Psoas muscle (tissue), 8 donors: ENCODE measurements at places on chromosomes 7 and 10.

DNA sequence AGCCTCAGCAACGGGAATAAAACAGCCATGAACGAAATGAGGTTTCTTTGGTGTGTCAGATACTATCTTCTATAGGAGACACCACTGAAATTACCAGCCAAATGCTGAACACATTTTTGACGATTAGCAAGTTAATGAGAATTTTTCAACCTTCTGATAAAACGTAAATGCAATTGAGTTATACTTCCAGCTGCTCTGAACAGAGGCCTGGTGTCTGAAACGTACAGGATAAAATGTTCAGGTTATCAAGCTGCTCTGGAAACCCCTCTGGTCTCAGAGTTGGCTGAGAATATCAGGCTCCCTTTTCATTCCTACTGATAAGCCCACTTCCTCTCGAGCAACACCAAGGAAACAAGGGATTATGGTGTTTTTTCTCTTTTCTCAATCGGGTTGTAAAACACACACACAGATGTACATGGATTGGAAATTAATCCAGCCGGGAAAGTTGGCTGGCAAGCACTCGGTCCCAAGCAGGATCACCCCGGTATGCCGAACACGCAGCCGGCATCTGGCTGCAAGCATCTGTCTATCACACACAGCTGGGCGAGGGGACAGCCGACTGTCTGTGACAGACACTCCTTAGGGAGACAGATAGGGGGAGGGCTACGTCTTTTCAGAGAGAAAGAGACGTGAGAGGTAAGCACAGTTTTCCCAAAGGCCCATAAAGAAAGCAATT, 171.8 kb downstream of the PRKAG2 start:
- no peak for DNase-seq

DNA sequence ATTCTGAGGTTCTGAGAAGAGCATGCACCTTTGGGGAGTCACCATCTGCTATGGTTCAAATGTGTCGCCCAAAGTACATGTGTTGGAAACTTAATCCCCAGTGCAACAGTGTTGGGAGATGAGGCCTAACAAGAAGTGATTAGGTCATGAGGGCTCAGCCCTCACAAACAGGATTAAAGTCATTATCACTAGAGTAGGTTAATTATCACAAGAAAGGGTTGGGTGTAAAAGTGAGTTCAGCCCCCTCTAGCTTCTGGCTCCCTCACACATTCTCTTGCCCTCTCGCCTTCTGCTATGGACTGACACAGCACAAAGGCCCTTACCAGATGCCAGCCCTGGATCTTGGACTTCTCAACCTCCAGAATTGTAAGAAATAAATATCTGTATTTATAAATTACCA, 100.3 kb upstream of the C10orf90 start:
- DNase-seq: no peak

DNA sequence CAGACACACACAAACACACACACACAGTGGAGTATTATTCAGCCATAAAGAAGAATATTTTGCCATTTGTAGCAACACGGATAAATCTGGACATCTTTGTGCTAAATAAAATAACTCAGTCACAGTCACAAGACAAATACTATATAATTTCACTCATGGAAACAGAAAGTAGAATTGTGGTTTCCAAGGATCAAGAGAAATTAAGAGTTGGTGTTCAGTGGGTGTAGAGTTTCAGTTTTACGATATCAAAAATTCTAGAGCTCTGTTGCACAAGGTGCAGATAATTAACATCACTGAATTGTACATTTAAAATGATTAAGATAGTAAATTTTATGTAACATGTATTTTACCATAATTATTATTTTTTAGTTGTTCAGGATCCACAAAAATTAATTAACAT, 1235.0 kb downstream of the XPNPEP1 start:
- no peak for DNase-seq

DNA sequence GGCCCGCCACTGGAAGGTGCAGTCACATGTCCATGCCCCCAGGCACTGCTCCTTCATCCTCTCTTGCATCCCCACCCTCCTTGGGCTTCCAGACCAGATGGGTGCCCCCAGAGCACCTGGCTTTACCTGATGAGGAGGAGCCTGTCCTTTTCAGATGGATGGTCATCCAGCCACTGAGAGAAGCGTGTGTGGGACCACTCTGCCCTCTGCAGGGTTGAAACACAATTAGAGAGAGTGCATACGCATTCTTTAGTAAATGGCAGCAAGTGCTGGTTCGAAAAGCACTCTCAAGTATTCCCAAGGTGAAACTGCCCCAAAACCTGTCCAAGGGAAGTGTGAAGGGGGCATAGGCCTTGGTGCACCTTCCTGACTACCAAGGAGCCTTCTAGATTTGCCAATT, 41.6 kb downstream of the HBP1 start:
- DNase-seq: no peak

DNA sequence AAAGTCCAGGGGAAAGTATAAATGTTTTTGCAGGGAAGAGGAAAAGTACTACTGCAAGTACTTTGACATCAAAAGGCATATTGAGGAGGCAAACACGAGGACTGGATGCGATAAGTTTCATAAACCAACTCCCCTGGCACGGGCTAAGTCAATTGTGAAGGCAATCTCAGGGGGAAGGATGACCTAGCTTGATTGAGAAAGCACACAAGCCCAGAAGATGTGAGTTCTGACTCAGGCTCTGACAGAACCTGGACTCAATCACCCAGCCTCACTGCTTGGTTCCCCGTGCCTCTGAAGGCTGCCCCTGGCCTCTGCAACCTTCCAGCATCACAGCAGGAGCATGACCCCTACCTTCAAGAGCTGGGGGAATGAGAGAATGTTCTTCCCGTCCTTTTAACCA, 93.2 kb upstream of the ZNF438 start:
- no peak for DNase-seq

- no peak for DNase-seq
These were observed 17.6 kb upstream of the BAZ1B start for GRCh38 chr7:73539709-73540108.

- DNase-seq: no peak
These were observed 83.6 kb downstream of the TMEM106B start for GRCh38 chr7:12294701-12295100.

- DNase-seq: no peak
These were observed 468.0 kb downstream of the PARD3 start for GRCh38 chr10:34347131-34347530.

- DNase-seq: peak; percentile 5
These were observed 19.0 kb upstream of the RET start for GRCh38 chr10:43057831-43058340.

DNA sequence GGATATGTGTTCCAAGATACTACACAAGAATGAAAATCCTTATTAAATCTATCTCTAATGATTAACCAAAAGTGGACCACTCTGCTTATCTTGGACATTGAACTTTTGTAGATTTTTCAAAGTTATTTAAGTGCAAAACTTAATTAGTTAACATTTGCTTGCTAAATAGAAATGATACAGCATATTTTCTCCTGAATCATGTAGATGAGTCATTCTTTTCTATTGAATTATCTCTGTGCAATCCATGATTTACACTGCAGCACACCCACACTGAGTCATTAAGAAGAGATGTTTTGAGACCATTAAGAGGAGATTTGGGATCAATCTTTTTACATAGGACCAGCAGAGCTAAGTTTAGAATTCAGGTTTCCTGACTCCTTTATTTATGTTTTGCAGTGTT, 6.6 kb upstream of the ABCC2 start:
- no peak for DNase-seq

DNA sequence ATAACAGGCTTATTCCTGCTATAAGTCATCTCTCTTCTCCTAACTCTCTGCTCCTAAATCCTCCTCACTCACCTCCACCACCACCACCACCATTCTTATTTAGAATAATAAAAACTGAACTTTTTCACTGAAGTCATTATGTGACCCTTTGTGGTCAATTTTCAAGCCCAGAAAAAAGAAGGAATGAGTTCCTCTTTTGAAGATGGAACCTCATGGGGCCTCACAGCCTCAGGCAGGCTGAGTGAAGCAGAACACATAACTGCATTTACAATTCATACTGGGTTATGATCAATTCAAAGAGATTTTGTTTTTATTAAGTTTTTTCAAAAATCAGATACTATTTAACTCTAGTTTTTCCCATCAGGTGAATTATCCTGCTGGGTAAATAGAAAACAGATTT, 29.8 kb downstream of the PNLIPRP3 start:
- DNase-seq: no peak

DNA sequence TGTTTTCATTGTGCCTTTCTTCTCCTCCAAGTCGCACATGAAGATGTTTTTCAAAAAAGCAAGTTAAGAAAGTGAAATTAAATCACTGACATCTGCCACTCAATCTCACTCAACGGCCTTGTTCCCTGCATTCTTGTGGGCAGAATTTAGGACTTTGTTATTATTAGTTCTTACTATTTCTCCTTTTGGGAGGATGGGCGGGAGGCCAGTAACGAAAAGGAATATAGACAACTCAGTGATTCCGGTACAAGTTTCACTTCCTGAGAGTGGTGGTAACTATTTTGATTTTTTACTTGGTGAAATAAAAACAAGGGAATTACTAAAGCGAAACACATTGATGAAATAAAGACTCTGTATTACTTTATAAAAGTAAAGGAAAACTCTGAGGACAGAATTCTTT, 231.9 kb upstream of the HABP2 start:
- no peak for DNase-seq

GRCh38 chr7:112529521-112529920, 48.7 kb downstream of the LSMEM1 start:
- no peak for DNase-seq

GRCh38 chr10:77715088-77715487, 77.5 kb upstream of the KCNMA1 start:
- DNase-seq: no peak

DNA sequence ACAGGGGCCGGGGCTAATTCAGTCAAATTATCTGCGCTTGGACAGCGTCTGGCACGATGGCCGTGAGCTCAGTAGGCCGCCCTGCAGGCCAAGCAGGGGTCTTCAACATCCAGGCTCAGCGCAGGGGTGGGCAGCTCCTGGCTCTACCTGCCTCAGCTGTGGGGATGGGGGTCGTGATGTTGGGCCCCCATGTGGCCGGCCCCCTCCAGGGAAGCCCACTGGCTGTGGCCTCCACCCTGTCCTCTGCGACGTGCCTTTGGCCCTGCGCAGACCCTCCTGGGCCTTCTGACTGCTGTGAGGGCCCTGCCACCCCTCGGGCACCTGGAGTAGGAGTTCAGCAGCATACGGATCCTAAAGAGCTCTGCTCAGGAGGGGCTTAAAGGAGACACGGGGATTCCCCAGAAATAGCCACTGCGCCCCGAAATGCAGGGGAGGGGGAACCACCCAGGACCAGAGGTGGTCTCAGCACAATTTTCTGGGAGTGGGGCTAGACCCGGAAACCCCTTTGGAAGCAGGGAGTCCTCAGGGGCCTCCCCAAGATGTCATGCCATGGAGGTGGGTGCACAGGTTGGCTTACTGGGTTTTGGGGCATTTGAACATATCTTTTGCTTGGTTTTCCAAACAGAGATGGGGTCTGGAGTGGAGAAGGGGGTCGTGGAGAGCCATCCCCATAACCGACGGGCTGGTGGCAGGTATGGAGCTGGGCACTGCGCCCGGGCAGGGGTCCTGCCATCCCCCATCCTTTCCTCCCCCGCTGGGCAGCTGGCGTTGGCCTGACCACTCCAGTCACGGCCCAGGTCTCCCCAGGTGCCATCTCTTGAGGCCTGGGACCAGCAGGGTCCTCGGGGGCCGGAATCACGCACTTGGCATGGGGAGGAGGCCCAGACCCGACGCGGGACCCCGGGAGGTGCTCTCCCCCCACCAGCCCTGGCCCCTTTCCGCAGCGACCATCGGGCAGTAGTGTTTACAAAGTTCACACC, 4.0 kb upstream of the ADAP1 start:
- peak; percentile 45 for DNase-seq

DNA sequence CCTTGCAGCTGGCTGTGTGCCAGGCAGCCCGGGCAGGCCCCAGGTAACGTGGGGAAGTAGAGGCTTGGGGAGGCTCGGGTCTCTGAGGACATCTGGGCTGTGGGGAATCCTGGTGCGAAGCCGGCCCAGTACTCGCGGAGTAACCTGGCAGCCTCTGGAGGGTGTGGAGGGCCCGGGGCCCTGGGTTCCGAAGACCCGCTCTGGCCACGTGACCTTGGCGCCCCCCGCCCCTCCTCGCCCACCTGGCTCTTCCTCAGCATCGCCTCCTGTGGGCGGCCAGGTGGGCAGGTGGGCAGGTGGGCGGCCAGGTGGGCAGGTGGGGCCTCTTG, 143.1 kb downstream of the WDR37 start:
- DNase-seq: no peak

DNA sequence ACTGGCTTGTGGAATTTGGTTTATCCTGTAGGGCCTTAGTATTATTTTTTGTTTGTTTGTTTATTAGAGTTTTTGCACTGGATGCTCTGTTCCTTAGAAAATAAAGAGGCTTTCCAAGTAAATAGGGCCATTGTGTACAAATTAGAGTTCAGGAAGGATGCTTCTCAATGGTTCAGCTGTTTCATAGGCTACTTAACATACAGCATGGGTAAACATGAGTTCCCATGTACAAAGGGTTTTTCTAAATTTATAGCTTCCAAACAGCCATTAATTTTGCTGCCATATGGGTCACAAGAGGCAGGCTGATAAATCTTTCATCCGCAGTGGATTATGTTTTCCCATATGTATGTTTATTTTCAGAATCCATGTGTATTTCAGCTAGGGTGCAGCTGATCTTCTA, 121.6 kb upstream of the WDR11 start:
- no peak for DNase-seq

DNA sequence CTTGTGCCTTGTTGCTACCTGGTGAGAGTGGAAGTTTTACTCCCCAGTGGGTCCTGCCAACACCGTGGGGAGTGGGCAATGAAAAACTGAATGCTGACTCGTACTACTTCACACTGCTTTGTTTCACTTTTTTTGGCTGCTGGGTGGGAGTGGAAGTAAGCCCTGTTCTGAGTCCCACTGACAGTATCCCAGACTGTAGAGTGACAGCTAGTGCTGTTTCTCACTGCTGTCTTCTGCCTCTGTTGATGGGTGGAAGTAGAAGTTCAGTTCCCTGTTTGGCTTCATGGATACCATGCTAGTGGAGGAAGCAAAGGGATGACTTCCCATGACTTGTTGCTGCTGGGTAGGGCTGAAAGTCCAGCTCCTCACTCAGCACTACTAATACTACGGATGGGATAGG, 98.4 kb downstream of the STK31 start:
- no peak for DNase-seq

GRCh38 chr10:51983481-51983880, 284.1 kb upstream of the CSTF2T start:
- no peak for DNase-seq

DNA sequence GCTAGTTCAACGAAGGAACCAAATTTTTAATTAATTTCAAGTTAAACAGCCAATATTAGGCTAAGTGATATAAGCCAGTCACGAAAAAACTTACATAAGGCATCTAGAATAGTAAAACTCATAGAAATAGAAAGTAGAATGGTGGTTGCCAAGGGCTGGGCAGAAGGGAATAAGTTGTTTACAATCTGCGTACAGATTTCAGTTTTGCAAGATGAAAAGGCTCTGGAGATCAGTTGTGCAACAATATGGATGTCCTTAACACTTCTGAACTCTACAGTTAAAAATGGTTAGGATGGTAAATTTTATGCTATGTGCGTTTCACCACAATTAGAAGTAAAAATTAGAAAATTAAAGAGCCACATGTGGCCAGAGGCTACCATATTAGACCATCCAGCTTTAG, 13.3 kb downstream of the SCRN1 start:
- no peak for DNase-seq

GRCh38 chr7:2483494-2483893, 7.3 kb upstream of the GRIFIN start:
- no peak for DNase-seq

- no peak for DNase-seq
These were observed 609.7 kb downstream of the INHBA start for GRCh38 chr7:41093141-41093540.

- DNase-seq: no peak
These were observed 139.8 kb downstream of the CUBN start for GRCh38 chr10:16989826-16990293.

- DNase-seq: no peak
These were observed 152.8 kb downstream of the SGMS1 start for GRCh38 chr10:50470798-50471582.
